Peyer's patch (tissue), 4 donors: ENCODE measurements at places on chromosomes 2 and 18. TPM values are rescaled to one million over a fixed set of nuclear protein-coding genes. Genes with fewer than 3 reads are reported as not detected.

The NLRC4 gene
- total RNA-seq: not detected

The GALNT14 gene
- total RNA-seq: 8.3 TPM

The CRIM1 gene
- total RNA-seq: 29.9 TPM

The PRKAG3 gene
- total RNA-seq: not detected

The PIAS2 gene
- total RNA-seq: 42.1 TPM

The LIMS3 gene
- total RNA-seq: 2.1 TPM

The KCNG2 gene
- 3.8 TPM for total RNA-seq

GRCh38 chr18:11817229-11817628 is 34.0 kb upstream of the CHMP1B start:
- no peak for DNase-seq

DNA sequence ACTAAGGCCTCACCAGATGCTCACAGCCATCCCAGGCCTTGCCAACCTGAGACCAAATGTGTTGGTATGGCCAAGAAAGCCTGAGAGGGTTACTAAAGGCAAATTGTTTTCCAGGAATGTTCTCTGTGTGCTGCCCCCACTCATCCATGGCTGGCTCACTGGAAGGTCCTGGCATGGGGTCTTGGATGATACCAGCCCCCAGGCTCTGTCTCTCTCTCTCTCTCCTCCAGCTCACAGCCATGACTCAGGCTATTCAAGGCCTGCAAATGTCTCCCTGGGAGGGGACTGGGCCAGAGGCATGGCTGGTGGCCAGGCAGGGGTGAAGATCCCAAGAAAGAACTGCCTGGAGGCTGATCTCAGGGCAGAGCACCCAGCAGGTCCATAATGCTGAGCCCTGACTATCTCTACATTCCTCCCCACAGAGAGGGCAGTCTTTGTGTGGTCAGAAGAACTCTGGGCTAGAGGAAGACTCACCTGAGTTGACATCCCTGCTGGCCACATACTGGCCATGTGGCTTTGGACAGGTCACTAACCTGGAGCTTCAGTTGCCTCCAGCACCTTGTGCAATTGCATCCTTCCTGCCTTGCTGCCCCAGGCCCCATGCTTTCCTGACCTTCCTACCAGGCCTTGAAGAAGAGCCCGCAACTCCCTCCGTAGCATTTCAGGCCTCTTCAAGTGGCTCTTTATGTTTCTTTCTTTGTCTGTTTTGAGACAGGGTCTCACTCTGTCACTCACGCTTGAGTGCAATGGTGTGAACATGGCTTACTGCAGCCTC is 150.4 kb downstream of the ZFP36L2 start:
- DNase-seq: peak; percentile 47

DNA sequence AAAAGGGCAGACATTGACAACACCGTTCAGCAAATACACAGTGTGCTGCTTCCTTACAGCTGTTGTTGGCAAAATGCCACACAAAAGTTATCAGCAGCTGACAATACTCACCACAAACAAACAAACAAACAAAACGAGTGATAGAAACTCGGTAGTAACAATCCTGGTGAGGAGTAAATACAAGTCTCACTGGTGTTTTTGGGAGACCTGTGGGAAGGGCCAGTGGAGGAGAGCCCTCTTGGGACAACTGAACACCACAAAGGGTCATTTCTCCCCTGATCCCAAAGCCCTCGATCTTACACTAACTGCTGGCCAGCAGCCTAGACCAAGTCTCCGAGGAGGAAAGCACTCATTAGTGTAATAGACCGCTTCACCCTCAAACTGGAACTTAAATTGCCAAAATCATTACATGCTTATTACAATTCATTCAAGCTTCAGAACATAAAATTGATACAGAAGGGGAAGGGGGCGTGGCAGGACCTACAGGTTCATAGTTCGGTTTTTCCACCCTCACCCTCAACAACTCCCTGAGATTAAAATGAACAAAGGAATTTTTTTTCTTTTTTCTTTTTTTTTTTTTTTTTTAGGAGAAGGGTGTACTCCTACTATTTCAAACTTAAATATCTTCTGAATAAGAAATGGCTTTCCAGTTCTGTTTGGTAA is 5.0 kb downstream of the AP1S3 start:
- DNase-seq: no peak

DNA sequence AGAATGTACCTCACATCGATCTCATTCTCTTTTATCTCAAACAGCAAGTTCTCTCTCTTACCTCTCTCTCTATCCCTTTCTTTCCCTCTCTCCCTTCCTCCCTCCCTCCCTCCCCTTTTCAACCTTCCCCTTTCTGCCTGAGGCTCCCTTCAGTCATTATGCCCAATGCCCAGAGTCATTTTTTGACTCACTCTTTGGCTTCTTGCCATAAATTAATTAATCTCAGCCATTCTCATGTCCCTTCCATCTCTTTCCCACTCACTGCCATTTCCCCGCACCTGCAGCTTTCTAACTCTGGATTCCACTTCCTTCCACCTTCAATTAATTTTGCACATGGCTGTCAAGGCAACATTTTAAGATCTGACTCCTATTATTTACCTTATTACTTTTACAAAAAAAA is 60.1 kb downstream of the EVA1A start:
- no peak for DNase-seq

GRCh38 chr2:86632672-86633071 is 9.0 kb upstream of the RNF103 start:
- no peak for DNase-seq

DNA sequence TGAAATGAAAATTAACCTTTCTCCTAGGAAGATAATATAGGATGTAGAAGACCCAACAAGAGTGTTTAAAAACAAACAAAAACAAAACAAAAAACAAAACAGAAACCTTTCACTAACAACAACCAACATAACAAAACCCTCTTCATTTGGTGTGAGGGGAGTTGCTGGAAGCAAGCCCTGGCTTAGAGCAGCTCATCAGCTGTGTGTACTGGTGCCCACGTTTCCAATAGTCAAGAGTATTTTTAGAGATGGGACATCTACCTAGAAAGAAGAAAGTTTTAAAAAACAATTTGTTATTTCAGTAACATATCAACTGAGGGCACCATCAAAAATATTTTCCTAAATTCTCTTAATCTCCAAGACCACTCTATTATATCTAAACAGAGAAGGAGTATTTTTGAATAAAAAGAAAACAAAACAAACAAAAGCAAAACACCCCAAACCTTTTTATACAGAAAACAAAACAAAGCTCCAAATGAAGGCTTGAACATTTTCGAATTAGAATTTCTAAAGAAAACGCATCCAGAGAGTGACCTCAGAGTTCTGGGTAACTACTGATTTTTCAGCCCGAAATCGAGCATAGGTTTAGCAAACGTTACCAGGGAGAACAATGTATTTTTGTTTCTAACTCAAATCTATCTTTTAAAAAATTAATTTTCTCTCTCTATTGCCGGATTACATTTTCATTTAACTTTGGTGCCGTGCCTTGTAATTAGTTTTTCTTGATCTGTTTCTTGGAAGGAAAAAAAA is 134.6 kb downstream of the INSIG2 start:
- DNase-seq: no peak

- DNase-seq: no peak
Measured at GRCh38 chr2:138787053-138787666, 7.0 kb upstream of the NXPH2 start.

GRCh38 chr18:9594823-9595596 is 19.3 kb downstream of the PPP4R1 start:
- DNase-seq: no peak

DNA sequence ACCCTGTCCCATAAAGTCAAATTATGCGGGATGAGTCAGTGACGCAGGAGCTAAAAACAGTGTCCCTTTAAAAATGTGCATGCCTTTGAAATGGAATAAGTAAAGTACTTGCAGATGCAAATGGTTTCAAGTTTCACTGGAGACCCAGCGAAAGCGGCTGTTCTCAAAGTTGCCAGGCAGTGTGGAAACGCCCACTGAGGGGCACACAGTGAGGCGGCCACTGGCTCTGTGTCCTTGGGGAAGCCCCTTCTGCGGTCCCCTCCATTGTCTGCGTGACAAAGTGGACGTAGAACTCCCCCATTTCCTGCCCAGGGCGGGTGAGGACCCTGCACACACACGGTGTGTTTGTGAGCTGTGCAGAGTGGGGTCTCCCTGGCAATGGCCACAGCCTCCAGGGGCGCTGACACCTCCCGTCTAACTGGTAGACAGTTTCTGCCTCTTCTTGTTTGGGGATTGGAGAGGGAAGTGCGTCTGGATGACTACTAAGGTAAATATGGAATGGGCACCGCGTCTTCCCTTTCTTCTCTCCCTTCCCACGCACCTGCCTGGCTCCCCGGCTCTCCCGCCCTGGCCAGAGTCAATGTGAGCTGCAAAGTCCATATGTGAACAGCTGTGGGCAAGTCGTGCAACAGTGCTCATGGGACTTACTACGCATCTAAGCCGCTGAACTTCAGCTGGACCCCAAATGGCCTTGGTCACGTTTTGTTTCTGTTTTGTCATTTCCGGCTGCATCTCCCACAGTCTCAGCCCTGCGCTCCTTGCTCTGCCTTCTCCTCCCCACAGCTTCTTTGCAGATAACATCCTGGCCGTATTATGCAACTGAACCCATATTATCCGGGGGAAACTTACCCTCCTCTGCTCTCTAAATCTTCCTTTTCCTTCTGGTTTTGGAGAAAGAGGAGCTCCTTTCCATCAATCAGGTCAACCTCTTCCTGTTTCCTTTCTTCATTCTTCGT is 33.7 kb upstream of the ZNF516 start:
- DNase-seq: no peak

- DNase-seq: no peak
Measured at GRCh38 chr2:179561702-179562101, 297.1 kb upstream of the SESTD1 start.

GRCh38 chr18:33755931-33756560 is 178.0 kb downstream of the ASXL3 start:
- peak; percentile 71 for DNase-seq

GRCh38 chr2:54855434-54855833 is 132.0 kb downstream of the EML6 start:
- no peak for DNase-seq

DNA sequence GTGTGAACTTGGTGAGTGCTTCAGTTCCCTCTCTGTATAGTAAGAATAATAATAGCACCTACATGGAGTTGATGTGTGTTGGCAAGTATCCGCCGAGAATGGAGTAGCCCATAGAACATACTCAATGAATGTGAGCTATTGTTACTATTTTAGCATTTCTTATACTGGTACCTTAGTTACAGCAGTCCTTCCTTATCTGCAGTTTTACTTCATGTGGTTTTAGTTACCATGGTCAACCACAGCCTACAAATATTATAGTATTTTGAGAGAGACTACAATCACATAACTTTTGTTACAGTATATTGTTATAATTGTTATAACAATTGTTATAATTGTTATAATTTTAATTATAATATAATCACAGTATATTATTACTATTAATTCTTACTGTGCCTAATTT is 152.5 kb upstream of the RASGRP3 start:
- DNase-seq: no peak

- no peak for DNase-seq
Measured at GRCh38 chr2:169771021-169771420, 27.6 kb upstream of the SSB start.

DNA sequence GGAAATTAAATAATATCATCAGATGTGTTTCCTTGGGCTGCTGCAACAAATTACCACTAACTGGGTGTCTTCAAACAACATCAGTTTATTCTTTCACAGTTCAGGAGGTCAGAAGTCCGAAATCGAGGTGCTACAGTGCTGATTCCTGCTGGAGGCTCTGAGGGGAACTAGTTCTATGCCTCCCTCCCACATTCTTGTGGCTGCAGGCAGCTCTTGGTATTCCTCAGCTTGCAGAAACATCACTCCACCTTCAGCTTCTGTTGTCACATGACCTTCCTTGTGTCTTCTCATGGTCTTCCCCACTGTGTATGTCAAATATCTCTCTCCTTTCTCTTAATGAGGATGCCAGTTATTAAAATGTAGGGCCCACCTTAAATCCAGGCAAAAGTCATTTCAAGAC is 29.3 kb upstream of the DCC start:
- DNase-seq: no peak

- no peak for DNase-seq
Measured at GRCh38 chr2:112642966-112643365, 2.8 kb upstream of the SLC20A1 start.

DNA sequence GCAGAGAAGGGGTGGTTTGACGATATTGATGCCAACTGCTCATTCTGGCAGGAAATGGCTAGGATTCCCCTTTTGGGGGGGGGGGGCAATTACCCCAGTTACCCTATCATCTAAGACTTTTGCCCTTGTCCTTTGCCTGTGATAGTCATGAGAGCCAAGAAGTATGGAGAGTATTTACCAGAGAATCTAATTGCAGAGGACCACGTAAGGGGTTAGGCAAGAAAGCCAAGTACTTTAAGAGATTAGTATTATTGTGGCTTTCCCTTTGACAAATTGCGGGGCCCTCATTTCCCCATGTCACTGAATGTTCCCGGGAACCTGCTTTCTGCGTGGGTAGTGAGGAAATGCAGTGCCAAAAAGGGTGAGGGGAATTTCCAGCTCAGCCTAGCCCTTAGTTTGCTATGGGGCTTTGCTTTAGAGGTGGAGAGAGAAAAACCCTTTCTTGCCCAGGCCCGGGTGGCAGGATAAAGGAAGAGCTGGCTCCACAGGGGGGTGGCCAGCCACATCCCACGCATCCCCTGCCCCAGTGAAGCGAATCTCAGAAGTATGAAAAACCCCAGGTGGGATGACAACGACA is 1.5 kb downstream of the AQP4 start:
- no peak for DNase-seq

DNA sequence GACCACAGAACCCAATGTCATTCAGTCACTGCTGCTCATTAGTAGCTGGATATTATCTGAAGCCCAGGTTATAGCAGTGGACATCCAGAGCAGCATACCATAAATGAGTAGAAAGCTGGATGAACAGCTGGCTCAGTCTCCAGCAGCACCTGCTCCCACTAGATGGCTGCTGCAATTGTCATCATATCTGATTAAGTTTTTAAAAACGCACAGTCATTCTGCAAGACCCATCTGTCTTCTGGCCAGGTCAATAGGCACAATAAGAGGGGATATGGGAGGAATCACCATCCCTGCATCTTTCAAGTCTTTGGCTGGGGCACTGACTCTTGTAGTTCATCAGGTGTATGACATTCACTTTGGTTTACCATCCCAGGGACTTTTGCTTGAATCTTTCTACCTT is 55.1 kb upstream of the XDH start:
- DNase-seq: no peak

- no peak for DNase-seq
Measured at GRCh38 chr2:42050703-42051542, 3.1 kb downstream of the PKDCC start.

DNA sequence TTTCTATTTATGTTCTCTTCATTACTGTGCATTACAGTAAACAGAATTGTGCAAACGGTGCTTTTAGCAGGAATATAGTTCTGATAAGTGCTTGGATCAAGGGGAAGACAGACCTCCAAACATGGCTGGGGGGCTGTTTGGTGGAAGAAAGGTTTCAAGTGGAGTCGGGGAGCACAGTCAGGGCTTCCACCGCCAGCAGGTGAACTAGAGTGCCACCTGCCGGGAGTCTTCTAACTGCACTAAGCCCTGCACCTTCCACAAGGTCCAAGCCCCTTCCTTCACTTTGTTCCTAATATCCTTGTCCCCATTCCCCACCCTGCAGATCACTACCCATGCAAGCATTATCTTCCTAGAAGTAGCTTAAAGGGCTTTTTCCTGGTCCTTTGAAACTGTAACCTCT is 11.1 kb downstream of the ONECUT2 start:
- no peak for DNase-seq
